KG1 (cell line): ENCODE measurements at places on chromosomes 1 and 21.

DNA sequence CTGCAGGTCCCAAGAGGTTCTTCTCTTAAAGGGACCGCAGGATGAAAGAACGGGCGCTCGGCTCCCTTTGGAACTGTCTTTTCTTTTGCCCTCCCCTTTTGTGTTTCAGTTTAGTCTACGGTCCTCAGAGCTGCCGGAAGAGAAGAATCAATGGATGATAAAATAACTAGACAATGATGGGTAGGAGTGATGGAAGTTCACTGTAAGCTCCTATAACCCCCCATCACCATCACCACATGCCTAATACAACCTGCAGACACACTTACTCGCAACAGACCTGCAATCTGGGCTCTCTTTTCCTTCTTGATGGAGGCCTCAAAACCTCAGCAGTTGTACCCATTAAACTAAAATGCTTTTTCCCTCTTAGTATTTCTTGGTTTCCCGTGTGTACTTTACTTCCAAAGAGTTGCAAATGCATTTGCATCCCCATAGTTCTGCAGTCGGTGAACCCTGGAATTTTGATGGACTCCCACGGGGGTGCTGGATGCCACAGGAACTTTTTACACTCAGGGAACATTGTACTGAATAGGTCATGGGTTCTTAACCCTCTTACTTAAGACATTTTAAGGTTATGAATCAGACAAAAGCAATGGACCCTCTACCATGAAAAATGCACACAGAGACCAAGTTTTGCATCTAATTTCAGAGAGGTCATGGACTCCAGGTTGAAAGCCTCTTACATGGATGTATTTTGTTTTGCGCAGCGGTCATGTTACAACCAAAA, 633 bp upstream of the RFX5 start:
- DNase-seq: no peak

DNA sequence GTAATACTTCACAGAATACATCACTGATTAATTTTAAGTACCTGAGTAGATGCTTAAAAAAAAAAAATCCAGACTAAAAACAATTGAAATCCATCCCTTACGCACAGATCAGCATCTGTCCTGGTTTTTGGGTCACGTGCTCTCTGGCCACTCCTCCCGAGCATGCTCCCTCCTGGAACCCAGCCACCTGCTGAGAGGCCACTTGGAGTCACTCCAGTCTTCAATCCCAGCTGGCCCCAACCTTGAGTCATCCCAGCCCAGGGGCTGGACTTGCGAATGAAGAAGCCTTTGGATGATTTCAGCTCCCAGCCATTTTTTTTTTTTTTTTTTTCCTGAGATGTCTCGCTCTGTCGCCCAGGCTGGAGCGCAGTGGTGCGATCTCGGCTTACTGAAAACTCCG, 8.9 kb downstream of the MAP1LC3C start:
- DNase-seq: no peak

- DNase-seq: no peak
Measured at GRCh38 chr1:167544447-167545093, 9.0 kb downstream of the CREG1 start.

GRCh38 chr1:100512803-100513352, 25.1 kb upstream of the GPR88 start:
- DNase-seq: no peak

GRCh38 chr1:94239796-94240195, 2.4 kb upstream of the ARHGAP29 start:
- no peak for DNase-seq

DNA sequence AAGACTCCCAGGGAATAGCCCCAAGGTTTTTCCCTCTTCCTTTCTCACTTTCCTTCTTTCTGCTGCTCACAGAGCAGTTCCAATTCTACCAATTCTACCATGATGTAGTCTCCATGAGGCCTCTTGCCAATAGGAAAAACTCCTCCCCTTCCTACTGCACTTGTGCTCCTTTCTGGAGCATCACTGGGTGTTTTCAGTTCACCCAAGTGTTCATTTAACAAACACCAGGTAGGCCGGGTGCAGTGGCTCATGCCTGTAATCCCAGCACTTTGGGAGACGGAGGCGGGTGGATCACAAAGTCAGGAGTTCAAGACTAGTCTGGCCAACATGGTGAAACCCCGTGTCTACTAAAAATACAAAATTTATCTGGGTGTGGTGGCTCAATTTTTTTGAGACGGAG, 26.6 kb upstream of the H3-3A start:
- no peak for DNase-seq
